ENCODE measurements at places on chromosomes 7 and 10.
A peak's percentile ranks its signal among the peaks of the same experiment; 100 is the strongest.

- no peak for DNase-seq
Measured at GRCh38 chr7:107213945-107214344, 45.1 kb downstream of the HBP1 start.

- no peak for DNase-seq
Measured at GRCh38 chr7:116797612-116798011, 64.8 kb upstream of the CAPZA2 start.

GRCh38 chr7:150740053-150740452 is 2.8 kb downstream of the GIMAP5 start:
- no peak for DNase-seq

DNA sequence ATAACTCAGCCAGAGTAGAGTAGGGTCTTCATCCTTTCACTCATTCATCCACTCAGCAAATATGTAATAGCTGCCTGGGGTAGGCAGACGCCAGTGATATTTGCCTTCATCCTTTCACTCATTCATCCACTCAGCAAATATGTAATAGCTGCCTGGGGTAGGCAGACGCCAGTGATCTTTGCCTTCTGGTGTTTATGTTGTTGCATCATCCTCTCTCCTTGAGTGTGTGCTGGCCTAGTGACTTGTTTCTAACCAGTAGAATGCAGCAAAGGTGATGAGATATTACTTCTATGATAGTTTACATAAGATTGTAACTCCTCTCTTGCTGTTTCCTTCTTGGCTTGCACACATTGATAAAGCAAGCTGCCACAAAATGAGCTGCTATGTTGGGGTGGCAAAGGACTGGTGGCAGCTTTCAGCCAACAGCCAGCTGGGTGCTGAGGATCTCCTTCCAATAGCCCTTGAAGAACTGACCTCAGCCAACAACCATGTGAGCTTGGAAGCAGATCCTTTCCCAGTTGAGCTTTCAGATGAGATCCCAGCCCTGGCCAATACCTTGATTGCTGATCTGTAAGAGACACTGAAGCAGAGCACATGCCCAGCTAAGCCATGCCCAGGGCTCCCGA is 23.2 kb upstream of the MTPN start:
- no peak for DNase-seq

GRCh38 chr10:129888784-129889616 is 75.1 kb downstream of the EBF3 start:
- DNase-seq, result peak; percentile 31

DNA sequence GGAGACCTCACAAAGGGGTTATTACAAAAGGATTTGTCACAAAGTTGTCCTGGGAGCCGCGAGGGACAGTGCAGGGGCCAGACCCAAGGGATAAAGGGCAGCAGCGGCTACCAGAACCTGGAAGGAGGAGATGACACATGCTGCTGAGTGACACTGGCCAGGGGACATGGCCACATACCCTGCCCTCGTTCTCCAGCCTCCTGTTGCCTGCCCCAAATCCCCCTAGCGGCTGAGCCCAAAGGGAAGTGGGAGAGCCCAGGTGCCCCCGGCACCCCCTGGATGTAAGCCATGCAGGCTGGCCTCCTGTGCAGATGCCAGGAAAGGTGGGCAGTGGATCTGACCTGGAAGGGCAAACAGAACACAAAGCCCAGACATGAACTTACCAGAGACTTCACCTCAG is 42.7 kb downstream of the C10orf143 start:
- DNase-seq, result no peak

DNA sequence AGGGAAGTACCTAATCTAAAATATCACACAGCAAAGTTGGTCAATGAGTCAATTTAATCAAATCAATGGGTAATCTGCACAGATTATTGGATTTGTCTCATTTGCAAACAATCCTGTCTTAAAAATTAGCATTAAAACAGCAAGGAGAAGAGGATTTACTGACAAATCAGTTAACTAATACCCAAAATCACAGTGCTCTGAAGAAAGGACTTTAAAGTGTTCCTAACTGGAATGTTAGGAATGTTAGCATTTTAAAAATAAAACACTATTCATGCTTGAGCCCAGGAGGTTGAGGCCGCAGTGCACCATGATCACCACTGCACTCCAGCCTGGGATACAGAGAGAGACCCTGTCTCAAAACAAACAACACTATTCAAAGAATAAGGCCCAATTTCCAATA is 83.1 kb downstream of the CHCHD3 start:
- no peak for DNase-seq

GRCh38 chr10:110995301-110995700 is 75.9 kb downstream of the SHOC2 start:
- DNase-seq, result no peak

- no peak for DNase-seq
Measured at GRCh38 chr10:129174232-129175014, 292.6 kb upstream of the MGMT start.

- DNase-seq, result no peak
Measured at GRCh38 chr10:106958589-106959361, 205.7 kb downstream of the SORCS1 start.

- no peak for DNase-seq
Measured at GRCh38 chr7:78690174-78690573, 763.3 kb downstream of the MAGI2 start.

GRCh38 chr10:130739757-130740145 is 571.8 kb downstream of the TCERG1L start:
- DNase-seq, result no peak

DNA sequence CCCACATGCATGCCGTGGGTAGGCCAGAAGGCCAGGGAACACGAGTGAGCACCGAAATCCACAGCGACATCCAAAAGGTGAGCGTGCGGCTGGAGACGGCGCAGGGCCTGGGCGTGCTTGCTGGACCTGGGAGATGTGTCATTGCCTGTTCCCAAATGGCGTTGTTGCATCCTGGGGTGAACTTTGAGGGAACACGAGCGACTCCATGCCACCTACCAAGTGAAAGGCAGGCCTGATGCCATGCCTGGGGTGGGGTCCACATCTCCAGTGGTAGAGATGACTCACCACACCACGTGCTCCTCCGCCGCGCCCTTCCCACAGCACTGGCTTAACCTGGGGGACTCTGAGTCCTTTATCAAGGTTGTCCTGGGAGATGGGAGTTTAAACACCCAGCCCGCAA is 24.7 kb upstream of the VIPR2 start:
- no peak for DNase-seq

- DNase-seq, result no peak
Measured at GRCh38 chr10:111316722-111317212, 239.9 kb downstream of the ADRA2A start.

DNA sequence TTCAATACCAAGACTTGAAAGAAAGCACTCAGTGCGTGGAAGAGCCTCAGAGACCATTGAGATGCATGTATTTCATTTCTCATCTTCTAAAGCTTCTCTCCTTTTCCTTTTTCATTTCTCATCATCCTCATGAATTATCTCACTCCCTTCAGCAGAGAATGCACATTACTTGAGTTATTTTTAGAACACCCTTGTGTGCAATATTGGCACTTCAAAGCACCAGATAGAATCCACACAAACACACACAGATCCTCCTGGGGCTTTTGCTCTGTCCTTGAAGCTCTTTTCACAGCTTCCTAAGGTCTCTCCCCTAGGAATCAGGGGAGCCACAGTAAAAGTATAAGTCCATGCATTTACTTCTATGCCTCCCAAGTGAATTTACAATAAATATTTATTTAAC is 18.3 kb downstream of the DGKI start:
- DNase-seq, result no peak

DNA sequence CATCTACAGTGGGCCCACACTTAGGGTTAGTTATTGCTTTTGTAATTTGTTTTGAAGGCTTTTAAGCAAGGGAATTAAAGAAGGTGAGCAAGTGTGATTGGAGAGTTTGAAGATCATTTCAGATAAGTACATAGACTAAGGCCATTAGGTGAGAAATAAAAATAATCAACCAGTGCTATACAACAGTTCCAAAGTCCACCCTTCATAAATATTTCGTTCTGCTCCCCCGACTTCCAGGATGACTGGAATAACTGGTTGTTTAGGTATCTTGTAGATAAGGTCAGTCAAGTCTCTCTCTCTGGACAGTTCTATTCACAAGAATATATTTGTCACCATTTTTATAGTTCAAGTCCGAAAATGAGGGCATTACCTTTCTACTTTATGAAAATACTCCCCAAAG is 98.0 kb upstream of the MBL2 start:
- DNase-seq, result no peak

All from CD4-positive, CD25-positive, alpha-beta regulatory T cell (primary cell).